ENCODE measurements at places on chromosomes 16 and 17.
A peak's percentile ranks its signal among the peaks of the same experiment; 100 is the strongest.

DNA sequence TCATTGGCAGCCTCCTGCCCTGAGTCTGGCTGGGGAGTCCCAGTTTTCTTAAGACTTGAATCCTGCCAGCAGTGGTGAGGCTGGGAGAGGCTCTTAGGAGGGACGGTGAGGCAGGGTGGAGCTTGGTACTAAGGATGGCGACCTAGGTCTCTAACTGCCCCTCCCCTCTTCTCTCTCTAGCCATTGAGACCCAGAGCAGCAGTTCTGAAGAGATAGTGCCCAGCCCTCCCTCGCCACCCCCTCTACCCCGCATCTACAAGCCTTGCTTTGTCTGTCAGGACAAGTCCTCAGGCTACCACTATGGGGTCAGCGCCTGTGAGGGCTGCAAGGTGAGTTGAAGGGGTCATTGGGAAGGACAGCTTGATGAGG lies 16.4 kb downstream of the GJD3 start:
- no peak for DNase-seq

GRCh38 chr17:5635949-5636348 lies 51.6 kb upstream of the NLRP1 start:
- DNase-seq, result no peak

DNA sequence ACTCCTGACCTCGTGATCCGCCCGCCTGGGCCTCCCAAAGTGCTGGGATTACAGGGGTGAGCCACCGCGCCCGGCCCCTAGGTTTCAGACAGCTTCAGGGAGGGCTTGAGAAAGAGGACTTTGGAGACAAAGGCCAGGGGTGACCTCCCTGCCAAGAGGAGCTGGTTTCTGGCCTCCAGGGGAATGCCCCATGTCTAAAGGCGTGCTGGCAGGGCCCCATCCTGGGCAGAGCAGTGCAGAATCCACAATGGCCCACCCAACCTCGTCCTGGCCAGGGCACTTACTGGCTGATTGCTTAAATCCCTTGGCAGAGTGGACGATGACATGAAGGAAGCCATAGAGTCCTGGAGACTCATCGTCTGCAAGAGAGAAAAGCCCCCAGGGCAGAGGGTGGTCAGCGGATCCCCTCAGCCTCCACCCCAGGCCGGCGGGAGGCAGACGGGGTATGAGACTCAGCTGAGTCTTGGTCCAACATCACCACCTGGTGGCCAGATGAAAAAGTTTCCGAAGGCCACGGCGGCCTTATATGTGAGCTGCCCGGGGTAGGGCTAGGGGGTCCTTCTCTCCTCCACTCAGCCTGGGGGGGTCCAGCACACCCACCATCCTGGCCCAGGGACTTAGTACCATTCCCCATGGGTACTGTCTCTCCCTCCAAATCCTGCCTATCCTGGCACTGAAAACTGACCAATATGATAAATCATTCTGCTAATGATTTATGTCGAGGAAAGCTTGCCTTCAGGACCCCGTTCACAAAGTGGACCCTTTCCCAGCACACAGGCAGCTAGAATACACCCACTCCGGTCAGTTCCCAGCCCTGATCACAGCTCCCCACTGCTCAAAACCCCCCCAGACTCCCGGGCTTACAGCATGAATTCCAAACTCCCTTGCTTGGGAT lies 59.1 kb downstream of the TIMM22 start:
- peak; percentile 9 for DNase-seq

DNA sequence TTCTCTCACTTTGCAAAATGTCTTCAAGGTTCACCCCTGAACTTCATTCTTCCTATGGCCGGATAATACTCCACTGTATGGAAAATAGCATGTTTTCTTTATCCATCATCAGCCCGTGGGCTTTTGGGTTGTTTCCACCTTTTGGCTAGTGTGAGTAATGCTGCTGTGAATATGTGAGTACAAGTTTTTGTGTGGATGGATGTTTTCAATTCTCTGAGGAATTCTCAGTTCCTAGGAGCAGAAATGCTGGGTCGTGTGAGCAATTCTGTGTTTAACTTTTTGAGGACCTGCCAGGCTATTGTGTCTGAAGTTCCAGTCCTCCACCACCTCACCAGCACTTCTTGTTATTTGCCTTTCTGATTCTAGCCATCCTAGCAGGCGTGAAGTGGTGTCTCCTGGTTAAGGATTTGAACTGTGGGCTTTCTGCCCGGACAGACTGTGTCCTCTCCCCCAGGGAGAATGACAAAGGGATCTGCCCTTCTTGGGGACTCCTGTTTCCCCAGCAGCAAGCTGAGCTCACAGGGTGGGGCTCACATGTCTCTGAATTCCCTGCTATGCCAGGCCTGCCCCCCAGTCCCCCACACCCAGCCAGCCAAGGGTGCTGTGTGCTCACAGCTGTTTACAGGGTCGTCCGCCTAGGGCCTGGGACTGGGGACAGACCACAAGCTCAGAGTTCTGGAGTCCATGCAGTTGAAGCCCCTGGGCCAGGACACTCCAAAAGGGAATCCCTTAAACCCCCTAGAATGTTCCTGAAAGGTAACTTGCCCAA lies 92.2 kb upstream of the CIBAR2 start:
- DNase-seq, result no peak

GRCh38 chr17:32484041-32484461 lies 2.7 kb upstream of the CDK5R1 start:
- no peak for DNase-seq

GRCh38 chr16:55489119-55489955 lies 10.3 kb downstream of the MMP2 start:
- DNase-seq, result no peak

DNA sequence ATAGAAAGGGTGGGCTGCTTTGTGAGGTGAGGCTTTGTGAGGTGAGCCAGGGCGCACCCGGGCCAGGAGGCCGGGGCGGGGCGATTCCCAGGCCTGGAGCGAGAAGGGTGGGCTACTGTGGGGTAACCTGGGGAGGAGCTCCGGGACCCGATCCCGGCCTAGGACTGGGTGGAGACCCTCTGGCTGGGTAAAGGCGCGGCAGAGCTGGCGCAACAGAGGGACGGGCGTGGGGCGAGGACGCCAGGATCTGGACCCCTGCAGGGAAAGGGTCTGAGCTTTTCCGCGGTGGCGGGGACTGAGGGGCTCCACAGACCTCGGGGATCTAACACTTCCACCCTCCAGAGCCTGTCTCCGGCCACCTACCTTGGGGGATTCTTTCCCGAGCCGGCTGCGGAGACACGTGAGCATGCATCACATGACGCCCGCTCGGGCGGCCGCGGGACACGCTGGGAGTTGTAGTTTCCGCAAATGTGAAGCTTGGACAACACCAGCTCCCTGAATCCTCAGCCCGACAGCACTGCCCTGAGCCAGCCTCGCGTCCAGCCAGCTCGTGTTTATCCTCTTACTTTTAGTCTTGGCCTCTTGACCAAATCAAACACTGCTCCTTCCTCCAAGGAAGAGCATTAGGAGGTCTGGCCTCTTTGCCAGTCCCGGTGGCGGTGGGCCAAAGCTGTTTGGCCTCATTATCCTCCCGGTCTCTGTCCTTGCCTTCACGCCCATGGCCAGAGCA lies at the start of gene SLC38A7:
TSS of gene SLC38A7 (minus strand) at position 417 of the 730 bp plus-strand sequence. CDS start 4,644 bp downstream, outside the sequence.
- DNase-seq, result peak; percentile 46

DNA sequence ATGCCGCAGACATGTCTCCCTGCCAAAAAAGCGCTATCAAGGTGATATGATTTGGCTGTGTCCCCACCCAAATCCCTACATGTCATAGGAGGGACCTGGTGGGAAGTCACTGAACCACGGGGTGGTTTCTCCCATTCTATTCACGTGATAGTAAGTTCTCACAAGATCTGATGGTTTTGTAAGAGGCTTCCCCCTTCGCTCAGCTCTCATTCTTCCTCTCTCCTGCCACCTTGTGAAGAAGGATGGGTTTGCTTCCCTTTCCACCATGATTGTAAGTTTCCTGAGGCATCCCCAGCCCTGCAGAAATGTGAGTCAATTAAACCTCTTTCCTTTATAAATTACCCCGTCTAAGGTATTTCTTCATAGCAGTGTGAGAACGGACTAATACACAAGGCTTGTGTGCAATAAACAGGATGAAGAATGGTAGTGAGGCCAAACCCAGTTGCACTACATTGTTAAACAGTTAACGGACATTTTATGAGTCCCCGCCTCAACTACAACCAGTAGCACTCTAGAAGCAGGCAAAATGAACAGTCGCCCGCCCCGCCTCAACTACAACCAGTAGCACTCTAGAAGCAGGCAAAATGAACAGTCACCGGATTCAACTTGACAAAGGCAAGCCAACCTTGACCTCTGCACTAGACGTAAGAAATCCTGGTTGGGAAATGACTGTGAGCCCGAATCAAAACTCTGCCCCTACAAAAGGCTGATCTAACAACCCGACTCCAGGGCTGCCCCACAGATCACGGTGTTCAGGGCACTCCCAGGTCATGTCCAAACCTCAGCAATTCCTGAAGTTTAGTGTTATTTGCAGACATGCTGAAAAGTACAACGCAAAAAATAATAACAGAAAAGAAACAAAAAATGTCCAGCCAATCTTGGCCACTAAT lies 26.3 kb downstream of the VPS53 start:
- DNase-seq, result no peak

- no peak for DNase-seq
Measured at GRCh38 chr17:47275245-47275984, 21.8 kb downstream of the ITGB3 start.

DNA sequence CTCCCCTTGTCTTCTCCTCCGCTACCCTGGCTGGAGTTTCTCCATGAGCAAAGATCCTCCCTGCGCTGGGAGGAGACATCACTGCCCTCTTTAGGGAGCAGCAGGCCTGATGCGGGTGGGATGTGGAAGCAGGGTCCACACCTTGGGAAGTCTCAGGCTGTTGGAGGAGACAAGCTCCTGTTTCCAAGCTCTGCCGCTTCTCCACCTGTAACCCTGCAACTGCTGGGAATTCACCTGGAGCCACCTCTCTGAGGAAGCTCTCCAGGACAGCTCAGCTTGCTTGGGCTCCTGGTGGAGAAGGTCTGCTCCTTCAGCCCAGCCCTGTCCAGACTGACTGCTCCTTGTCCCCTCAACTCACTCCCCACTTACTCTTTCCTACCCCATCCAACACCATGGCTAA lies 14.8 kb upstream of the C17orf107 start:
- DNase-seq, result no peak

- DNase-seq, result no peak
Measured at GRCh38 chr17:63282455-63282854, 163.7 kb downstream of the CYB561 start.

- DNase-seq, result no peak
Measured at GRCh38 chr17:27338536-27338985, 44.6 kb downstream of the WSB1 start.

- no peak for DNase-seq
Measured at GRCh38 chr17:62679866-62680377, 52.5 kb downstream of the MRC2 start.

DNA sequence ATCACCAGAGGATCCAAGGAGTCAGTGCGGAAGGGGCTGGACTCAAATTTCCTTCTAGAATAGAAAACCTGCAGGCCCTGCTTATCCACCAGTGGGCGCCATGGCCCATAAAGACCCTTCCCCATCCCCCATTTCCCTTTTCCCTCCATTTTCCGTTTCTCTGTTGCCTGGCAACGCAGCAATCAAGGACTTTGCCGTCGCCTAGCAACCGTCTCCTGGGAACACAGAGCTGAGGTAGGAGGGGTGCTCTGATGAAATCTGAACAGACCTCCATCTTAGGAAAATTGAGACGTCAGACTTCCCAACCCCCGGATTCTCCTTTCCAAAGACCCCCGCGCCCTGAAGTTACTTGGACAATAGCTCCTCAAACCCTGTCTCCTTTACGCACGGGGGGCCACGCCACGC lies 5.7 kb downstream of the DLG4 start:
- DNase-seq, result no peak

GRCh38 chr17:55794725-55795482 lies 44.1 kb downstream of the PCTP start:
- DNase-seq, result no peak

GRCh38 chr17:34719569-34719968 lies 140.2 kb downstream of the TMEM132E start:
- DNase-seq, result no peak

DNA sequence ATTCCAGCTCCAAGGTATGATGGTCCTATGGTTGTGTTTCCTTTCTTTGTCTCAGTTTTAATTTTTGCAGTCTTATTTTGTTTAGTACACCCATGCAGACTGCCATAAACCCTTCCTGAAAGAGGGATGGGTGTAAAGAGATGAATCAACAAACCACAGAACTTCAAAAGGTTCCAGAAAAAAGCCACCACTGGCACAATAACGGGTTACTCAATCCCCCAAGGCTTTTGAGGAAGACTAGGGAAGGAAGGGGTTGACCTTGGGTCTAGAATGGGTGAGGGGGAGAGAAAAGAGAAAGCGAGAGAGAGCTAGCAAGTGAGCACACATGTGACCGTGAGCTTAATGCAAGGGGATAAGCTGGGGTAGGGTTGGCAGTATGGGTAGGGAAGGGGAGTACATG lies 168.1 kb downstream of the XYLT1 start:
- DNase-seq, result no peak

- DNase-seq, result no peak
Measured at GRCh38 chr16:11051879-11052808, 107.8 kb downstream of the CLEC16A start.

- no peak for DNase-seq
Measured at GRCh38 chr16:12527071-12527470, 276.6 kb downstream of the CPPED1 start.

DNA sequence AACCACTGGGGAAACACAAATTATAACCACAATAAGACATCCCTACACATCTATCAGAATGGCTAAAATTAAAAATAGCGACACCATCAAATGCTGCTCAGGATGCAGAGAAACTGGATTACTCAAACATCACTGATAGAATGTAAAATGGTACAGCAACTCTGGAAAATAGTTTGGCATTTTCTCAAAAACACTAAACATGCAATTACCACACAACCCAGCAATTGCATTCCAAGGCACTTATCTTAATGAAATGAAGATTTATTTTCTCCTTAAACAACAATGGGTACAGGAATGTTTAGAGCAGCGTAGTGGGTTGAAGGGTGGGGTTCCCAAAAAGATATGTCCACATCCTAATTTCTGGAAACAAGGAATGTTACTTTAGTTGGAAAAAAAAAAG lies 309.0 kb upstream of the PMFBP1 start:
- no peak for DNase-seq

DNA sequence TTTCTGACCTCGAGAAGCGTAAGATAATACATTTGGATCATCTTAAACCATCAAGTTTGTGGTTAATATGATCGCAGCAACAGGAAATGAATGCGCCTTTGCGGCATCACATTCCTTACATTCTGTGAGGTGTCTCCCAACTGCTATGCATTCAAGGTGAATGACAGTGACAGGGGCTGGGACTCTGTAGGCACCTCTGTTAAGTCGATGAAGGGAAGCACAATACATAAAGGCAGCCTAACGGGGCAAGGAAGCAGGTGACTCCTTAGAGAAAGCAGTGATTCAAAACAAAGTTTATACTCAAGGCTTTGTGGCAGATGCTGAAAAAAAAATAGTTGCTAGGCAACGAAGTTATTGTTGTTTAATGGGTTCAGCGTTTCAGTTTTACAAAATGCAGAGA lies 21.6 kb upstream of the EVPL start:
- no peak for DNase-seq
